Epithelial cell of alveolus of lung (primary cell): ENCODE measurements at places on chromosomes 13 and 19. TPM values are rescaled to one million over a fixed set of nuclear protein-coding genes. Genes with fewer than 3 reads are reported as not detected.

Gene NAPSA
- total RNA-seq, result 2.8 TPM in 1 of 2 replicates, not detected in the other

Gene UBE2L5
- not detected in 2 replicates for total RNA-seq

Gene KLK5
- total RNA-seq, result not detected in 2 replicates

Gene RBM26
- 17.6 and 35.9 TPM in 2 replicates for total RNA-seq

Gene CNN1
- 2.6 and 38.0 TPM in 2 replicates for total RNA-seq

Gene CLEC4G
- total RNA-seq, result not detected in 2 replicates

Gene CYP4F2
- not detected in 2 replicates for total RNA-seq

Gene FXYD3
- total RNA-seq, result 0.39 TPM in 1 of 2 replicates, not detected in the other

Gene LILRB3
- not detected in 2 replicates for total RNA-seq

Gene TNNI3
- total RNA-seq, result not detected in 2 replicates

Gene SIAH3
- 0.08 and 0.13 TPM in 2 replicates for total RNA-seq

Gene ZNF615
- total RNA-seq, result 2.8 and 12.5 TPM in 2 replicates

Gene SIGLEC12
- not detected in 2 replicates for total RNA-seq

Gene OR7A5
- total RNA-seq, result 0.16 TPM in 1 of 2 replicates, not detected in the other

Gene DMKN
- total RNA-seq, result 15.9 and 24.8 TPM in 2 replicates

Gene FAAP24
- total RNA-seq, result 0.64 and 3.0 TPM in 2 replicates

Gene KISS1R
- 0.39 TPM in 1 of 2 replicates, not detected in the other for total RNA-seq

Gene ADGRE2
- total RNA-seq, result 5.2 and 6.1 TPM in 2 replicates

Gene RFX1
- 5.2 and 6.9 TPM in 2 replicates for total RNA-seq

Gene TBXA2R
- total RNA-seq, result 0.40 and 3.0 TPM in 2 replicates

Gene PLVAP
- total RNA-seq, result 1.3 TPM in 1 of 2 replicates, not detected in the other

Gene MAG
- 0.26 TPM in 1 of 2 replicates, not detected in the other for total RNA-seq

Gene FCHO1
- 3.0 and 4.3 TPM in 2 replicates for total RNA-seq
